ENCODE measurements at places on chromosomes 13 and 19.
A peak's percentile ranks its signal among the peaks of the same experiment; 100 is the strongest.

DNA sequence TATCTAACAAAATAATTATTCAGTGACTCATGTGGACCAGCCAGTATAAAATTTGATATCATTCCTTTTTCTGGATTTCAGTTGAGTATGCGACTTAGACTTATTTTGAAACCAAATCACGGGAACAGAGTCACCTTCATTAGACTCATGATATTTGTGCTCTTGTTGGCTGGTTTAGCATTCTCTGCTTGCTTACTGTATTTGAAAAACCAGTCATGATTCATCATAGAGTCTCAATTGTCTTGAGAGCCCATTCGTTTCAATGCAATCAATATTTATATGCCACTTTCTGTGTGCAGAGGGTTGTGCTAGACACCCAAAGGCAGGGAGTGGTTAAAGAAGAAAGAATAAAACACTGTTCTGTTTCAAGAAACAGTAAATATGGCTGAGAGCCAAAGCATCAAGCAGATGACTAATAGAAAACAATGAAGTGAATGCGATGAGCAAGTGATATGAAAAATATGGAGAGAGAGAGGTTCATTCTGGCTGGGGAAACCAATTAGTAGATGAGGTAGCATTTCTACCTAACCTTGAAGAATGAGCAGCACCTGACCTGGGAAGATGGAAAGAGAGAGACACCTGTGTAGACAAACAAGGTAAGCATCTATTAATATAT lies 99.6 kb upstream of the MBNL2 start:
- no peak for DNase-seq

- no peak for DNase-seq
Measured at GRCh38 chr13:31697290-31697689, 42.0 kb upstream of the RXFP2 start.

DNA sequence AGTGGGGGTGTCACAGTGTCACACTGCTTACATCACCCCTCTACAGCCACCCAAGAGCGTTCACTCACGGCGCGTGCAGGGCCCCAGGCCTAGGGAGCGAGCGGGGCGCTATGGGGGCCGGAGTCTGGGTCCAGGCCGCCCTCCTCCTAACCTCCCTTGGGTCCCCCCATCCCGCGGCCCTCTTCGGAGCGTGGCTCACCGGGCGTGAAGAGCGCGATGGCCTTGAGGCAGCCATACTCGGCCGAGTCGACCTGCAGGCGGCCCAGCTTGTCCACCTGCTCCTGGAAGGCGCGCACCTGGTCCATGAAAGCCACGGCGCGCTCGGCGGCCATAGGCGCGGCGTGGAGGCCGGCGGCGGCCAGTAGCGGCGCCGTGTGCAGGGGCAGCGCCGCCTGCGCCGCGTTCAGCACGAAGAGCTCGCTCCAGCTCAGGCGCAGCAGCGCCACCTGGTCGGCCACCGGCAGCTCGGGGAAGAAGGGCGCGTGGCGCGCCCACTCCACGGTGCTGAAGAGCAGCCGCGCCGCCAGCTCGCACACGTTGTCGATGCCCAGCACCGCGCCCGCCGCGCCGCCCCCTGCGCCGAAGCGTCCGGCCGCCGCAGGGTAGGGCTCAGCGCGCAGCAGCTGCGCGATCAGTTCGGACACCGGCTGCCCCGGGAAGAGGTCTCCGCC lies 9.4 kb downstream of the OCEL1 start:
- DNase-seq, result peak; percentile 67

DNA sequence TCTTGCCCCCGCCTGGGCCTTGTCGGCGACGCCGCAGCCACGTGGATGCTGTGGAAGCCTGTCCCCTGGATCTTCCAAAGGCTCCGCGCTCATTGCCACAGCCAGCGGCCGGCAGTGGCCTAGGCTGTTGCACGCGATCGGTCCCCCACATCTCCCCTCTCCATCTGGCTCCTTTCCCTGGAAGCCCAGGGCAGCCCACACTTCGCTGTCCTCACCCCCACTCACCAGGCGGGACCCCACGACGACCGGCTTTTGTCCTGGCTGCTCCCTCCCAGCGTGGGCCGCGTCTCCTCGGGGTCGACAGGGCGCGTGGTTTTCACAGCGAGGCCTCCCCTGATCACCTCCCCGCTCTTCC lies 605 bp upstream of the TEX30 start:
- no peak for DNase-seq

DNA sequence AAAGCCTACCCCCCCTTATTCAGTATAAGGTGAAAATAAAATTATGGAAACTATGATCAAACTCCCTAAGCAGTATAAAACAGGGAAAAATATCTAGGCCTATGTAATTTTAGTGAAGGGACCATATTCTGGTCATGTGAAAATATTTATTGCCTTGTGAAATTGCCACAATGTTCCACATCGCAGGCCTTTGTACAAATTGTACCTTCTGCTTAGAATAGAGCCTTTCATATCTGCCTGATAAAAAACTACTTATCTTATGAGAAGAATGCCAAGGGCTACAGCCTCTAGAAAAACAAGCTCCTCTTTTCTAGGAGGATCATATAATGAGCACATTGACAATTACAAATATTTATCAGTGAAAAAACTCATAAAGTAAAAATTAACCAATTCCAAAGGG lies 1280.0 kb downstream of the EFNB2 start:
- DNase-seq, result no peak

- DNase-seq, result no peak
Measured at GRCh38 chr13:76656500-76656899, 229.7 kb downstream of the KCTD12 start.

GRCh38 chr19:48487948-48488347 lies 18.8 kb downstream of the CYTH2 start:
- no peak for DNase-seq

DNA sequence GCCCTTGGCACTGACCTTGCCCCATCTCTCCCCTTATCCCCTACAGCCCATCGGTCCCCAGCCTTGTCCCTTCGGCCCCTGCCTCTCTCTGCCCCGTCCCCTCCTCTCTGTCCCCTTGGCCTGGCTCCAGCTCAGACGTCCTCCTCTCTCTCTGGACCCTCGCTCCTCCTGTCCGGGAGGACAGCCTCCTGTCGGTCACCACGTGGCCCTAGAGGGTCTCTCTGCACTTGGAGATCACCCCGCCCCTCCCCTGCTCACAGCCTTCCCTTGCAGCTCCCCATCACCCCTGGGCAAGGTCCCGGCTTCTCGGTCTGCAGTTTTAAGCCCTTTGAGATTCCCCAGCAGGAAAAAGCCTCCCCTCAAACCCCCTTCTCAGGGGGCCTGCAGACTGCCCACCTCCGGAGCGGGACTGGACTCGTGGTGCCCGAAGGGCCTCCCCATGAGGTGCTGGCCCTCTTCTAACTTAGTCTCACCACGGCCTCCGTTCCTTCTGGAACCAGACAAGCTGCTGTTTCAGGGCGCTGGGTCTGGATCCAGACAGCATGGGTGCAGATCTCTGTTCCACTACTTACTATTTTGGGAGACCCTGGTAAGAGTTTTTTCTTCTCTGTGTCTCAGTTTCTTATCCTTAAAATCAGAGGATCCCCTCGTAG lies 3.3 kb upstream of the KLK15 start:
- no peak for DNase-seq

- DNase-seq, result peak; percentile 34
Measured at GRCh38 chr19:13078897-13079541, 23.6 kb downstream of the LYL1 start.

- DNase-seq, result no peak
Measured at GRCh38 chr19:6588508-6589345, 2.2 kb downstream of the CD70 start.

- peak; percentile 80 for DNase-seq
Measured at GRCh38 chr19:18388100-18388959, 2.4 kb downstream of the GDF15 start.

DNA sequence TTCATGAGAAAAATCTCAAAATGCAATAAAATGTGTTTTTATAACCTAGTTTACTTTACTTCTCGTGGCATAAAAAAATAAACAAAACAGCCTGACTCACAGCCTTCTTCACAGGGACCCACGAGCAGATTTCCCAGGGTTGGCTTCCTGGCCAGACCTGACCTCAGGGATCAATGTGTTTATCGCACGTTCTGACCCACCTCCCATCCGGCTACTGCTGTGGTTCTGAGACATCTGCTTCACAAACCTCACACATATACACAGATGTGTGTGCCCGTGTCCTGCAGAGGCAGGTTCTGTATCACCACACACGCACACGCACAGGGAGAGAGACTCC lies 118.3 kb downstream of the COL4A2 start:
- no peak for DNase-seq

- peak; percentile 21 for DNase-seq
Measured at GRCh38 chr19:52963247-52963618, 552 bp upstream of the ZNF816 start.

DNA sequence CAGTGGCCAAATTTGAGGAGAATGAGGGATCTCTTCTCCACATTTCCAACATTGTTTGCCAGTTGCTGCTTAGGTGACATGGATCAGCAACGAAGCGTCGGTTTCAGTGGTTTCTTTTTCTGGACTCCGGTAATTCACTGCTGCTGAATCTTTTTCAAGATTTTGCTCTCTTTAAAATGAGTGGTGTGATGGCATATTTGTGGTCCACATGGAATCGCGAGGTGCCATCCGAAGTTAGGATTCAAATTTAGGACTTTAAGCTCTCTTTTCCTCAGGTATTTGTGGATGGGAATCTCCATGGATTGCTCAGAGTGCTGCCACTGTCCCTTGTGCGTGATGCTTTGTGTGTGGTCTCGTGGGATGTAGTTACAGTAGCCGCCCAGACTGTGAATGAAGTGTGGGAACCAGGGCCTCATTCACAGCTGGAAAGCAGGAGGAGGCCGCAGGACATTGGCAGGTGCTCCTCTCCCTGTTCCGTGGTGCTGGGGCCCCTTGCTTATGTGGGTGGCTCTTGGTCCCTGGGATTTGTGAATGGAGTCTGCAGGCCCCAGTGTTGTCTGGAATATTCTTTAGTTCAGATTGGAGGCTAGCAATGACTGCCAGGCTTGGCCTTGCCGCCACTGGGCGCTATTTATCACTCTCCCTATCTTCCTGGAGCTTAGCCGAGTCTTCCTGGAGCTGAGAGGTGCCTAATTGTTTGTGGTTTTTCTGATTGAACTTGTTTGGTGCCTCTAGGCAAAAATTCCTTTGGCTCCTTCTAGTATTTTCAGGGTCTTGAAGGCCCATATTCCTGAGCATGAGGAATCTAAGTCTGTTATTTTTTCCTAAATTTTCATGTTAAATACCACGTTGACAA lies 1.5 kb downstream of the ILF3 start:
- DNase-seq, result peak; percentile 12

DNA sequence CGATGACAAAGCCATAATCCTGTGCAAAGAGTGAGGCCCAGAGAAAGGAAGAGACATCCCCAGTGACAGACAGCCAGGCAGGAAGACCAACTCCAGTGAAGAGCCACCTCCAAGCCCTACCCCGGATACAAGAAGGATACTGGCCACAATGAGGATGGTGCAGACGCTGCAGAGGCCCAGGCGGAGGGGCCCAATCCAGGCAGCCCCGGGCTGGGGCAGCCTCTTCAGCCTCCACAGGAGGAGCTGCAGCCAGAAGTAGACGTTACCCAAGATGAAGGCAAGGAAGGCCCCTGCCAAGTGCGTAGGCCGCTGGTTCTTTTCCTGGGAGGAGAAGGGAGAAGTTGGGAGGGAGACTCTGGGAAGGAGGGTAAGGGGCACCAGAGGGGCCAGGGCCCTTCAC lies 8.5 kb downstream of the TMEM150B start:
- DNase-seq, result no peak

DNA sequence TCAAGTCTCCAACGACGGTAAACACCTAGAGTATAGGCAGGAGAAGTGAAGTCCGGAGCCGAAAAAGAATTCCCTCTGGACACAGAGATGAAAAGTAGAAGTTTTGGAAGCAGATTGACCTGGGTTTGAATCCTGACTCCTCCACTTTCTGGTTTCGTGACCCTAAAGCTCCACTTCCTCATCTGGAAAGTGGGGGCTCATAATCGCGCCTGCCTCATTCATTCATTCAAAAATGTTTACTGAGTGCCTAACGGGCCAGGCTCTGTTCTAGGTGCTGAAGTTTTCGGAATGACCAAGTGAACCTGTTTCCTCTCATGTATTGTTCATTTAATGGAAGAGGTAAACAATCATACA lies 7.1 kb upstream of the EML2 start:
- no peak for DNase-seq

DNA sequence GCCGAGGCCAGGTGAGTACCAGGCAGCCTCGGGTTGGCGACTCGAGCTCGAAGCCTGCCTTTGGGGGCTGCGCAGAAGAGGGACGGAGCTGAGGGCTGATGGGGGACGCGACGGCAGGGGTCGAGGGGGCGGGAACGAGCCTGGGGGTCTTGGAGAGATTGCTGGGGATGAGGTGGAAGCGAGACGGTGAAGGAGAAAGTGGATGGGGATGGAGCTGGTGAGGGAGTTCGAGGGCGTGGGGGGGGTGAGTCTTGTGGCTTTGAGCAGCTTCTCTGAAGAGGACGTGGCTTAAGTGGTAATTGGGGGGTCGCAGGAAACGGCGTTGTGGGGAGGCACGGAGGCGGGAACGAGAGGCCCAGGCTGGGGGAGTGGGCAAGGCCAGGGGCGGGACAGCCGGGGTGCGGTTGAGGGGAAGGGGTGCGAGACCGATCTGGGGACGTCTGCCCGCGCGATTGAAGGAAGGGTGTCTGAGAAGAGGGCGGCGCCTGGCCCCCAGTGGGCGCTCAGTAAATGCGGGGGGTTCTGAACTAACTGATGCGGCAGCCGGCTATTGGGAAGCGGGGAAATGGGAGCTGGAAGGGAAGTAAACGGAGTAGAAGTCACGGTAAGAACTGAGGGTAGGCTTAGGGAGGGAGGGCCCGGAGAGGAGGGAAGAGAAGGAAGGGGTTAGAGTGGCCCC lies 426 bp downstream of the MYO9B start:
- DNase-seq, result peak; percentile 31

- no peak for DNase-seq
Measured at GRCh38 chr19:56933014-56933705, 92.6 kb upstream of the PEG3 start.

DNA sequence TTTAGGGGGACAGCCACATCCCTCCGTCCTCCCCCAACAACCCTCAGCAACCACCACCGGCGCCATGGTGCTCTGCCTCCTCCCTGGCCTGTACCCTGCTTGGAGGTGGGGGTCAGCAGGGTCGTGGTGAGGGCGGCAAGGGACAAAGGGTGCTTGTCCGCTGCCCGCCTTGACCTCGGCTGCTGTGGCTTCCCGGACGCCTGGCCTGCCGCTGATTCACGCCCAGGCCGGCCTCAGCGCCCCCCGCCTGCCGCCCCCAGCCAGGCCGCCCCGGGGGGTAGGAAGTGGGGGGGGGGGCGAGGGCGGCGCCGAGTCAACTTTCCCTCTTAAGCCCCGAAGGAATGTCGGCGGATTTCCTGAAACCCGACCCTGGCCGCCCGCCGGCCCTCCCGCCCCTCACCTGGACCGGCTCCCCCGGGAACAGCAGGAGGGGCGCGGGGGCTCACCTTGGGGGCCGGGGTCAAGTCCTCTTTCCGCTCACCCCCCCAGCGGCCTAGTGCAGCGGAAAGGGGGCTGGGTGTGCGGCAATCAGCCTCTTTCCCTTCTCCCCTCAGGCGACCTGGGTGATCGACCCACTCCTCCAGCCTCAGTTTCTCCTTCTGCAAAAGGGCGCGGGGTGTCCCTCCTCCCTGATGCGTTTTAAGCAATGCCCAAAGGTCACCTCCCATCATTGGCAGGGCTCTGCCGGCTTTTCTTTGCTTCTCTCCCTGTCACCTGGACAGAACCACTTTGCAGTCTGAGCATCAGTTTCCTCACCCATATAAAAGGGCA lies 1.9 kb upstream of the TMEM59L start:
- DNase-seq, result no peak
